ENCODE measurements at places on chromosomes 2 and 18. TPM values are rescaled to one million over a fixed set of nuclear protein-coding genes. Genes with fewer than 3 reads are reported as not detected.

GRCh38 chr2:98090951-98091350 is 4.0 kb downstream of the VWA3B start:
- no peak for DNase-seq

DNA sequence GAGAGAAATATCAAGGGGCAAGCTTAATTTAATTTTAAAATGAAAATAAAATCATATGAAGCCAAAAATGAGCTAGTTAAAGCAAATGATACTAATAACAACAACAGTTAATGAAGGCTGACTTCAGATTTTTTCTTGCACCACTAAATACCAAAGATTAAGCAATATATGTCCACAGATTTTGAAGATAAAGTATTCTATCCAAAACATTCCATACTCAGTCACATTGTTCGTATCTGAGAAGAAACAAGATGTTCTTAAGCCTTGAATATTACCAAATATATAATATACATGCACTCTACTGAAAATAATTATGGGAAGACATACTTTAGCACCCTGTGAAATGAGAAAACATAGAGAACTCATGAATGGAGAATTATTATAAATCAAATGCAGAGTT is 593.3 kb upstream of the SYT4 start:
- DNase-seq, result no peak

DNA sequence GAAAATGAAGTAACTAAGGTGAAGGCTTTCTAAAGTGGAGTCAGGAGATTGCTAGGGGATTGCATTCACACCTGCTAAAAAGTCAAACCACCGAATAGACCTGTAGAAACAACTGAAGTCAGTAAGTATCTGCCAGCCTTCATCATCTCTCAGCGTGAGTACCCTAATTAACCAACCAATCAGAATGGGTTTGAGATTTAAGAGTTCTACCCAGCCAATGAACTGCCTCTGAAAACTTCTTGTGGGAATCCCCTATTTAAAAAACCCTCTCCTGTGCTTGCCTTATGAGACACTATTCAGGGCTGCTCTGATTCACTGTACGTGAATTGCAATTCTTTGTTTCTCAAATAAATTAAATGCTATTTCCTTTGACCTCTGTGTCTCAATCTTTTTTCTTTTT is 3.4 kb upstream of the FAM161A start:
- DNase-seq, result no peak

- DNase-seq, result no peak
Measured at GRCh38 chr18:11785444-11786055, 65.7 kb upstream of the CHMP1B start.

- DNase-seq, result peak; percentile 76
Measured at GRCh38 chr18:55419947-55420664, 167.9 kb downstream of the TCF4 start.

TMBIM1 gene
- polyA plus RNA-seq, result 105 TPM

RAX gene
- not detected for polyA plus RNA-seq

SERPINE2 gene
- 78.9 TPM for polyA plus RNA-seq

Measured in muscle of back (tissue), 13 donors.